ENCODE measurements at places on chromosomes 3 and 15.

GRCh38 chr15:70033529-70034140 lies 64.1 kb downstream of the TLE3 start:
- DNase-seq, result peak; percentile 46

- no peak for DNase-seq
These were observed 3.6 kb upstream of the DAZL start for GRCh38 chr3:16608816-16609215.

DNA sequence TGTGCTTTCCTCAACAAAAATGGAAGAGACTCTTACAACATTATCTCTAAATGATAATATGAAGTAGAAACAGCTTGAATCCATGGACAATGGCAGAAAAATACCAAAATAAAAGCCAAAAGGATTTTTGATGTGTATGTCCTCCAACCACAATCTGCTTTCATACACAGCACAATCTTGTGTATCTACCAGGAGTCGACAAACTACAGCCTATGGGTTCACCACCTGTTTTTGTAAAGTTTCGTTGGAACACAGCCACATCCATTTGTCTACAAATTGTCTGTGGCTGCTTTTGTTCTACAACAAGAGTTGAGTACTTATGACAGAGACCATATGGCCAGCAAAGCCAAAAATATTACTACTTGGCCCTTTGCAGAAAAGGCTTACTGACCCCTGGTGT lies 88.7 kb upstream of the UBE2E2 start:
- no peak for DNase-seq

GRCh38 chr3:149575213-149575960 lies 82.4 kb downstream of the WWTR1 start:
- DNase-seq, result peak; percentile 3

GRCh38 chr3:177703788-177704187 lies 506.5 kb upstream of the TBL1XR1 start:
- DNase-seq, result no peak

- no peak for DNase-seq
These were observed 291.1 kb upstream of the ROPN1 start for GRCh38 chr3:124282751-124283651.

DNA sequence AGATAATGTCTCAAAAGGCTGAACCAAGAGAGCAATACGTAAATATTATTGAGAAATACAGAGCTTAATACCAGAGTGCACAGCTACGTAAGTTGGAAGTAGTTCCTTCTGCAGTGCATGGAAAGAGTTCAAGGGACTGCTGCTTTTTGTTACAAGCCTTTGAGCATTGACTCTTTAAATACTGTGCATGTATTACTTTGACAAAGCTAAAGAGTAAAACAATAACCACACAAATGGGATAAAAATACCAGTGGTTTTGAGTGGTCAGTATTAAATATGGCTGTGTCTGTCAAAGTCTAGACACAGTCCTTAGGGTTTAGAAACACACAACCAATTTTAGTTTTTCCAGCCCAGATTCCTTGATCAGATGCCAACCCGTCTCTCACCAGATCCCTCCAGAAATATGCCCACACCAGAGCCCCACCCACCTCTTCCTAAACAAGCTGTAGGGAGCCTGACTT lies 62.1 kb downstream of the SSR3 start:
- no peak for DNase-seq

GRCh38 chr15:69756440-69756839 lies 303.8 kb downstream of the RPLP1 start:
- DNase-seq, result no peak

DNA sequence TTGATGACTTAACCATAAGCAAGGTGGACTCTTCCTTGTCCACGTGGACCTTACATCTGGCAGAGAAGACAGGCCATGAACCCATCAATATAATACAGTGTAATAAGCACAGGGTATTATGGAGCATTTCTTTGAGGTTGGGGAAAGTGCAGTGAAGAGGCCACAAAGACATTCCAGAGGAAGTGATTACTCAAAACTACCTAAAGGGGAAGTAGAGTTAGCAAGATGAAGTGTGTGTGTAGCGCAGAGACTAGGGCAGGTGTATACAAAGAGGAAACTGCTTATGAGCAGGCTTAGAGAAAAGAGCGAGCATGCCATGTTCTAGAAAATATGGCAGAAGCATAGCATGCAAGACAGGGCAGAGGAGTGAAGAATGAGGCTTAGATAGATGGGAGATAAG lies 17.9 kb downstream of the CP start:
- DNase-seq, result no peak

- no peak for DNase-seq
These were observed 15.0 kb downstream of the SFMBT1 start for GRCh38 chr3:53030619-53031449.

DNA sequence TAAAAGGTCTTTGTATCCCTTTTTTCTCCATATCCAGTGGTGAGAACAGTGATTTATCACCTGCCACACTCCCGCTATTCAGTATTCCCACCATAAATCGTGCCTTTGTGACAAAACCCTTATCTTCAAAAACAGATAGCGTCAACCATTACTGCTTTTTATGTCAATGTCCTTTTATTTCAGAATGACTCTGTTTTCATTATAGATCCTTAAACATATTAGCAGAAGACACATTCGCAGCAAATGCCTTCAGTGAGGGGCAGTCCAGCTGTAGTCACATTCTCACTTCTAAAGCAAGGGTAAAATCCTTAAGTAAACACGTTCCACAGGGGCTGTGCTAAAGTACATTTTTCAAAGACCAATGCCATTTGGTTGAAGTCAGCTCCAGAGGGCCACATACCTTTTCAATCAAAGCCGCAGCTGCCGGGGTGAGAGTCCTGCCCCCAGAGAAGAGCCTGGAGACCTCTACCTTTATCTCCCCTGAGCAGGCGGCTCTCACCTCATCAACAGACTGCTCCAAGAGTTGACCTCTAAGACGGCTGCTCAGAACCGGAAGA lies 53.4 kb downstream of the PDZRN3 start:
- DNase-seq, result no peak

DNA sequence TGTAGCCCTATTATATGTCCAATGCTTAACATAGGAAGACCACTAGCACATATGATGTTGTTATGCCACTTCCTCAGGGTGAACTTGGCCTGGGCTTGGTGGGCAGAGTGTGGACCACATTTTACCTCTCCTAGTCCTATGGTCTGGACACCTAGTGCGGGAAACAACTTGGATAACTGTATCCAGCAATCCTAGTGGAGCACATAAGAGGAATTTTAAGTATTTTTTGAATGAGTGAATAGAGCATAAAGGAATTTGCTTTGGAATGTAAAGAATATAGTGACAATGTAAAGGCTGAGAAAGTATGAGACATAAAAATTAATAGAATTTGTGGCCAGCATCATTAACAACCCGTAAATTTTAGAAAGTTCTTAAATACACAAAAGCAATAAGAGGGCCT lies 528.9 kb downstream of the IGSF11 start:
- no peak for DNase-seq

DNA sequence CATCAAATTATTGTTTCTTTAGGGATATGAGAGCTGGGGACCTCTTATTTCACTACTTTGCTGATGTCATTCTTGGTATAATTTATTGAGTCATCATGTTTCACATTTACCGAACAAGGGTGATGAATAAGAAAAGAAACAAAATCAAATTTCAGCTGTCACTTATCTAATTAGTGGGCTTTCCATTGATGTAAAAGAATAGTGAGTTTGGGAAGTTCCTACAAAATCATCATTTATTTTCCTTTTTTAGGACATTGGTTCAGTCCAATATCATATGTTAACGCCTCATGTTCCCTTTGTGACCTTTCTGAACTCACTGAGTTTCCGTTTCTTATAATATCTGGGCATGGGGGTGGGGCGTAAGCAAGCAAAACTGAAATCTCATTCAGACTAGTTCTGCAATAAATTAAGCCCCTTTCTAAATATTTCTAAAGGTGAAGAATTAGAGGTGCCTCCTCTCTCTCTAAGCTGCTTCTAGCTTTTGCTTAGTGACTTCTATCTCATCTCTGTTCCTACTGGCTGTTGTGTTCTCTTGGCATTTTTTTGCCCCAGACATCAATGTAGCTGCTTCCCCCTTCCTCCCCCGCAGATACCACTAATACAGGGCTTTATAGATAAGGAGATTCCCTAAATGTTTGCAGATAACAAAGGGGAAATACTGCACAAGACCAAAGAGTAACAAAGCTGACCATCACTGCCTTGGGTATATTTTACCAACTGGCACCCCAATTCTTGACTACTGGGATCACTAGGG lies 238.0 kb upstream of the CTNNB1 start:
- no peak for DNase-seq

GRCh38 chr3:25621087-25621486 lies 43.6 kb downstream of the TOP2B start:
- no peak for DNase-seq

GRCh38 chr3:152754303-152754702 lies 80.6 kb upstream of the P2RY1 start:
- no peak for DNase-seq

- DNase-seq, result no peak
These were observed 820.4 kb downstream of the OTOL1 start for GRCh38 chr3:162317046-162317445.

DNA sequence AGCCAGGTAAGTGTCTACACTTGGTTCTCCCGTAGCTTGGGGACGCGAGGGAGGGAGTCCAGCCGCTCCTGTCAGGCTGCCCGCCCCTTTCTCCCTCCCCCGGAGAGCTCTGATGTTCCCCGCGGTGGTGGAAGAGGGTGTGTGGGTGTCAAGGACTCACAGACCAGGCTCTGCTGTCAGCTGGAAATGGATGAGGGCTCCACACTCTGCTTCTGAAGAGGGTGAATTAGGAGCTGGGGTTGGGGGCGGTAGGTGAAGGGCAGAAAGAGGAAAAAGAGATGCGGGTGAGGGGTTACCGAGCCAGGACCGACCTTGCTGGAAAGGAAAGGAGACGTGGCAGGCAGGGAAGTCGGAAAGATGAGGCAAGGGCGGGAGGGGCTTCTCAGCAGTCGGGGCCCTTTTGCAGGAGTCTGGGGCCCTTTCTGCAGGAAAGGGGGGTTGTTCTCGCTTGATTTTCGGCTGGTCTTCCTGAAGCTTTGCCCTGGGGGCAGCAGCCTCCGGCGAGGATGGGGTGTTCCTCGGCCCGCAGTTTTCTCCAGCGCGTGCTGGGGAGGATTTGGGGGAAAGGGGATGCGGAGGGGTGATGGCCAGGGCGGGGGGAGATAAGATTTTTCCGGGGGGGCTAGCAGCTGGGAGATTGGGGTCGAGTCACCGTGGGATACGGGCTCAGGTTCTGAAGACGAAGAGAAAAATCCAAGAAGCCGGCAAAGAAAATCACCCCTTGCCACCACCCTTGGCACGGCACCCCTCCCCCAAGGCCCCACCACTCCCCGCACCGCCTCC lies 602 bp upstream of the BAHD1 start:
- DNase-seq, result peak; percentile 39

GRCh38 chr3:22475665-22476240 lies 724.7 kb upstream of the ZNF385D start:
- DNase-seq, result no peak

- no peak for DNase-seq
These were observed 20.2 kb upstream of the UTS2B start for GRCh38 chr3:191350396-191351090.

DNA sequence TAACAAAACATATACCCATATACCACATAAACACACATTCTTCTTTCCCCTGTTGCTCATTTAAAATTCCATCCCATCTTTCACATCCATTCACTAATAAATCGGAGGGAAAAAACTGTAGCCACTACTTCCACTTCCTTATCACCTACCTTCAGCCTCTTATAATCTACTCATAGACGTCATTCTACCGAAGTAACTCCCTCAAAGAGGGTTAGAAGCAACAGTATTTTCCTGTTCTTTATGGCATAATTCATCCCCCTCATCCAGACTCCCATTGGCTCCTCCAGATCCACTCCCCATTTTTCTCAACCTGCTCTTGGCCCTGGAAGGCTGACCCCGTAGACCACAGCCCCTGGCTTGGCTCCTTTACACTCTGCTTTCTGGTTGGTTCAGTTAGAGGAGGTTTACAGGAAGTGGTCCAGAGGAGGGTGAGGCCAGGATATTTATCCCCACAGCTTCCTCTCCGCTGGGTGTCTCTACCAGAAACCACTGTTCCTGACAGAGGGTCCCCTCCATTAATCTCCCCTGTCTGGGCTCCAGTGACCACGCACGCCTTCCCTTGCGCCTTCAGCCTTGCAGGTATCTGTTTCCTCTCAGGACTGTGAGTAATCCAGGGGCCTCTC lies 46.3 kb downstream of the FMN1 start:
- no peak for DNase-seq

DNA sequence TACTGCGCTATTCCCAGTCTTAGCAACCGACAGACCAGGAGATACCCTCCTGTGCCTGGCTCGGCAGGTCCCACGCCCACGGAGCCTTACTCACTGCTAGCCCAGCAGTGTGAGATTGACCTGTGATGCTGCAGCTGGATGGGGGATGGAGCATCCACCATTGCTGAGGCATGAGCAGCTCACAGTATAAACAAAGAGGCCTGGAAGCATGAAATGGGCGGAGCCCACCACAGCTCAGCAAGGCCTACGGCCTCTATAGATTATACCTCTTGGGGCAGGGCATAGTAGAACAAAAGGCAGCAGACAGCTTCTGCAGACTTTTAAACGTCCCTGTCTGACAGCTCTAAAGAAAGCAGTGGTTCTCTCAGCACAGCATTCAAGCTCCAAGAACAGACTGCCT lies 160.3 kb downstream of the ANXA2 start:
- DNase-seq, result no peak

GRCh38 chr15:93482731-93483130 lies 393.7 kb upstream of the RGMA start:
- DNase-seq, result no peak

- no peak for DNase-seq
These were observed 242.1 kb downstream of the ZIC1 start for GRCh38 chr3:147651107-147651778.

- peak; percentile 39 for DNase-seq
These were observed 5.1 kb upstream of the SEMA7A start for GRCh38 chr15:74438721-74439316.

- no peak for DNase-seq
These were observed 92.9 kb upstream of the CADPS start for GRCh38 chr3:62968128-62968527.

- no peak for DNase-seq
These were observed 48.5 kb upstream of the TNIK start for GRCh38 chr3:171508676-171509075.

DNA sequence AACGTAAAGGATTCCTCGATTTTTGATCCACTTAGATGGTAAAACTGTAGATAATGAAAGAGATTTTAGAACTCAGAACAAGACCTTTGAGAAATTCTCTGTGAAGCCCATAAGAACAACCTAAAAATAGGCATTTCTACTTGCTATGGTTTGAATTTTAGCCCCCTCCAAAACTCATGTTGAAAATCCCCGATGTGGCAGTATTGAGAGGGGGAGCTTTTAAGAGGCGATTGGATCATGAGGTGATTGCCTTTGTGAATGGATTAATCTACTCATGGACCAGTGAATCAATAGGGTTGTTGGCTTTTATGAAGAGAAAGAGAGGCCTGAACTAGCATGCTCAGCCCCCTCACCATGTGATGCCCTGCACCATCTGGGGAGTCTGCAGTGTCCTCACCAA lies 20.2 kb upstream of the AHSG start:
- DNase-seq, result no peak

DNA sequence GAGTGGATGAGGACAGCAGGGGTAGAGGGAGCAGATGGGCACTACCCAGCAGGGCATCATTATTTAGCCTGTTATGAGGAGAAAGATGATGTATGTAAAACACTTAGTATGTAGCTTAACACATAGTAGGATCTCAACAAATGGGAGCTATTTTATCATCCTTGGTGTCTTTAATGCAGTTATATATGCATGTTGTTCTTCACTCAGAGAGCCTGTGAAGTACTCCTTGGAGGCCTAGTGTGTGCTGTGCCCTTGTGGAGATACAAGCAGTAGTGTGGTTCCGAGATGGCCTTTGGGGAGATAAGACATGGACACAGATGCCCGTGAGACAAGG lies 124.2 kb downstream of the LIPC start:
- no peak for DNase-seq
